EH (cell line): ENCODE measurements at places on chromosomes 7 and 10.

DNA sequence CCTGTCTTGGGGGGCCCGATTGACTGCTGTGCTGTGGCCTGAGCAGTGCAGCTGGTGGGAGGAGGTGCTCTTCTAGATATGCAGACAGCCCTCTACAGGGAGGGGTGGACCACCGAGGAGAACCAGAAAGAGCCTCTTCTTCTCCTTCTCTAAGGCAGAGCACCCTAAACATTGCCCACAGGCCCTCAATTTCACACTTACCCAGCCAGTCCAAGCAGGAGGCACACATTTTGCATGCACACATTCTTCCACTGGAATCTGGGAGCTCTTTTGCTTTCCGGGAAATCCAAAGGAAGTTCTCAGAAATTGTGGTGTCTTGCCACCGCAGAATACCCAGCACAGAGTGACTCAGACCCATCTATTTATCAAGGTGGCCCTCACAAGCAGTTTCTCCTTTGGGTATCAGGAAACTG, 45.8 kb downstream of the EEPD1 start:
- peak; percentile 58 for DNase-seq

GRCh38 chr10:8076933-8077332, 22.4 kb downstream of the GATA3 start:
- DNase-seq: no peak

- DNase-seq: no peak
These were observed 16.5 kb downstream of the CDC123 start for GRCh38 chr10:12212454-12212853.

- peak; percentile 59 for DNase-seq
These were observed 83.9 kb downstream of the PIP4K2A start for GRCh38 chr10:22630234-22631174.

- DNase-seq: peak; percentile 11
These were observed 47.3 kb upstream of the PIK3AP1 start for GRCh38 chr10:96767611-96768010.

DNA sequence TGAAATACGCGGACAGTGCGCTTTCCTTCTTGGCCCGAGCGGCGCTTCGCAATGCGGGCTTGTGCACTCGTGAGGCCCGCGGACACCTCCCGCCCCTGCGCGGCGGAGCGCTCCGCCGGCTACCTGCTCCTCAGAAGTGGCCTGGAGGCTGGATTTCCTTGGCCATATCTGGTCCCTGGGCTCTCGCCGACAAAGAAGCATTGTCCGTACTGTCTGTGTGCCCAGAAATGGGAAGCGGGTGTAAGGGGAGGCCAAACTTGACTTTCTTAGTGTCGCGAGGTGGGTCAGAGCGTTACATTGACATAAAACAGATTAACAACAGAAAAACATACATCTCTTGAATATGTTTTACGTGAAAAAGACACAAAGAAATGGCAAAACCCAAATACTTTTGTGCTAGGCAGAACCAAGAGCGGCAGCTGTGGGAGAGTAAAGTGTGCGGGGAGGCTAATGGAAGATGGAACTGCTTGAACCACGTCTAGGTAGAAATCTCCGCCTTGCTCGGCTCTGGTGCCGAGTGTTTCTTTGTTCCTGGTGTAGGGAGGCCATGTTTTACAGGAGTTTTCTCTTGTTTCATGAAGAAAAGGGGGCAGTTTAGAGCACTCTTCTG, 1.4 kb downstream of the LANCL2 start:
- peak; percentile 14 for DNase-seq

DNA sequence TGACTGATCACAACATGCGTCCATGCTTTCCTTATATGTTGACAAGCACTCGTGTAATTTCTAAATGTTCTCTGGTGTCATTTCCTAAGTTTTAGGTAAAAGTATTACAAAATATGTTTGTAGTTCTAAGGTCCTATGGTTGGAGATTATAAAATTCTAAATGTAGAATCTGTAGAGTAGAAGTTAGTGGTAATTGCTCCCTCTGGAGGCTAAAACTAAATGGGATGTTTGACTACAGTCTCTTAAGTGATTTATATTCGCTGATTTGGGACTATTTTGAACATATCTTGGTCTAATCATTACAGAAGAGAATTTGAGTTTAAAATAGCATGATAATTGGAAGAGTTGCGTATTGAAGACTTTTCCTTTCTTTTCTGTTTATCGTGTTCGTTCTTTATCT, 74.1 kb downstream of the ZMYND11 start:
- DNase-seq: peak; percentile 34

DNA sequence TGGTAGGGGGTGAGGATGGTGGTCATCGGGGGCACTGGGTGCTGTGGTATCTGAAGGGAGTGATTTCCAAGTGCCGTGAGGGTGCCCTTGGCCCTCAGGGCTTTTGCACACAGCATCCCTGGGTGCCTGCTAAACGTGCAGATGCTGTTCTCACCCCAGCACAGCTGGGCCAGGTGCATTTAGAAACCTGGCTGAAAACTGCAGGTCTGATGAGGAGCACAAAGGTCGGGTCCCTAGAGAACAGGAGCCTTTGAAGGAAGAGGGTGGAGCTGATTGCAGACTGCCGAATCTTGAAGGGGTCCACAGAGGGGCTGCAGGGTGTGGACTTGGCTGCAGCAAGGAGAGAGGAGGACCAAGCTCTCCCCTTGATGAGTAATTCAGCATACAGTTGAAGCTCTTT, 32.0 kb downstream of the ZMIZ1 start:
- DNase-seq: no peak

DNA sequence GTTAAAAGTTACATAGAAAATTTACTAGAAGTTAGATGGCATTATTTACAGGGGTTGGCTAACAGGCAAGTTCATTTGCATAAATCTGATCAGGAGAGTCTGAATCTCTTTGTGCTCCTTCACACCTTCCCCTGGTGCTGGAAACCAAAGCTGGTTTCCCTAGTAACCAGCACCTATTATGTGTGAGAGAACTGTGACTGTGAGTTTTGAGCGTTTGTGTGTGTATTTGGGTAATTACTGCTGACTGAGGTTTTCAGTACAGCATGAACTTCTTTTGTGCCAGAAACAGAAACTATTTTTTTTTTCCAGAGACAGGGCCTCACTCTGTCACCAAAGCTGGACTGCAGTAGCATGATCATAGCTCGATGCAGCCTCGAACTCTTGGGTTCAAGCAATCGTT, 10.3 kb upstream of the IFIT1B start:
- no peak for DNase-seq

DNA sequence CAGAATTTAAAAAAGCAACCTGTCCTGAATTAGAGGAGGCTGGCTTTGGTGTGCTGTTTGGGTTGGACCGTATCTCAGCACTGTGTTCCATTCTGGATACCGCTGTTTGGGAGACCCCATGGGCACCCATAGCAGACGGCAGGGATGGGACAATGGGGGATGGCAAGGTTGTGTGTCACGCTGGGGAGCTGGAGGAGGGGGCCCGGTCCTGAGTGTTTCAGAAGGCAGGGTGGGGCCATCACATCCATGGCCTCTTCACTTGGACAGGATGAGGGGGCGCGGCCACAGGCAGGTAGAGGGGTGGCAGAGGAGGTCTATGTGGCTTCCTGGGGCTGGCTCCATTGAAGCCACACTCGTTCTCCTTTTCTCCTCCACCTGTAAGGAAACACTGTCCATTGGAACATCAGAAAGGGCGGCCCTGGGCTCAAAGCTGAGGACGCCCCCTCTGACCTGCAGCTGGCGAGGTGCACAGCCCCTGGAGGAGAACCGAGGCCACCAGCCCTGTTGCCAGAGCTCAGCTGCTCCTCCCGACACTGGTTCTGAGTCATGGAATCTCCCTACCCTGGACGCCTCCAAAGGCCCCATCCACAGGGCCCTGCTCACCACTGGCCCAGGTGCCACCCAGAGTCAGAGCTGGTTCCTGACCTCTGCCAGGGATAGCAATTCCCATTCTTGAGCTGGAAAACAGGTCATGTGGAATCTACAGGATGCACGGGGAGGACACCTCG, 587.3 kb downstream of the DNAJB6 start:
- DNase-seq: no peak

DNA sequence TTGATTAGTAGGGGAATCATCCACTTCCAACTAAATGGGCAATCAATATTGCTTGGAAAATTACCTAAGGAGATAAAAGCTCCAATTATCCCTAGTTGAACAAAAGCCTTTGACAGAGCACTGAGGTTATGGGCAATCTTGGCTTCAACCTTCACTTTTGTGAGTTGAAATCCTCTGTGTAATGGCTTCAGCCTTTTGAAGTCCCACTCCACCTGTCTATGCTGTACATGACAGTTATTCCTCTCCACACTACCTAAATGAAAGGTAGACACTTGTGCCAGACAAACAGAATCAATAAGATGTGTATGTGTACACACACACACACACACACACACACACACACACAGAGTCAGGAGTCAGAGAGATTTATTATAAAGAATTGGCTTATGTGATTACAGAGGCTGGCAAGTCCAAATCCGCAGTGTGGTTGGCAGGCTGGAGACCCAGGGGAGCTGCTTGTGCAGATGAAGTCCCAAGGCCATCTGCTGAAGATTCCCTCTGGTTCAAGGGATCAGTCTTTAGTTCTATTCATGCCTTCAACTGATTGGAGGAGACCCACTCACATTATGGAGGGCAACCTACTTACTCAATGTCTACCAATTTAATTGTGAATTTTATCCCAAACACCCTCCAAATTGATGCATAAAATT, 164.8 kb upstream of the CDC14C start:
- DNase-seq: no peak

DNA sequence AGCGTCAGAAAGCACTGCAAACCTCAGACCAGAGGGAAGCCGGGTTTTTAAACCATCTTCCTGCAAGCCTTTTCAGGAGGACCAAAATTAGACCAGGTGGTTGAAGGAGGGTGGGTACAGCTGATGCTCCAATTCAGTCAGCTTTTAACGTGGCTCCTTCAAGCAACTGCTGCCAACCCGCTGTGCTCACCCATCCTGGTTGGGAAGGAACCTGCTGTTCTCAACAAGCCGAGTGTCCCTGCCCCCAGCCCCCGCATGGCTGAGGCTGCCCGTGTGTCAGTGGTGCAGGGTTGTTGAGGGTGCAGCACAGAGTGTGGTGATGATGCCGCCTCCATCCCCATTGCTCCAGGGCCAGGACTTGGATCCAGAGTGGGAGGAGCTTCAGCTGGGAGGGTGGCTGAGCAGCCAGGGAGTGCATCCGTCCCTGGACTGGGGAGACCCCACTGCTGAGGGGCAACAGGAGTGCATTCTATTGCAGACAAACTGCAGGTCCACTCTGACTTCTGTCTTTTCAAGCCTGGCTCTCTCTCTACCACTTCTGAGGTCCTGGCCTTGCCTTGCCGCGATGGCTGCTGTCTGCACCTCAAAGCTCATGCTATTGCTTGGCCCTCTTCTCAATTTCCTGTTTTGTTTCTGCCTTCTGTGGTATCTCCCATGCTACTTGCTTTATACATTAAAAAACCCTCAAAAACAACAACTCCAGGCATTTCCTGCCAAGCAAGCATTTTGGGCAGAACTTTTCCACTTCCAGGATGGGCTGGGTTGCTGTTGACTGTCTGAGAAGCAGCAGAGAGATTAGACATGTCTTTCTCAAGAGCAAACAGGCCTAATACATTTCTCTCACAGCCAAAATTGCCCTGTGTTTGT, 134.7 kb downstream of the DNAJB6 start:
- no peak for DNase-seq

- peak; percentile 78 for DNase-seq
These were observed 83.4 kb upstream of the SMNDC1 start for GRCh38 chr10:110387983-110388686.

DNA sequence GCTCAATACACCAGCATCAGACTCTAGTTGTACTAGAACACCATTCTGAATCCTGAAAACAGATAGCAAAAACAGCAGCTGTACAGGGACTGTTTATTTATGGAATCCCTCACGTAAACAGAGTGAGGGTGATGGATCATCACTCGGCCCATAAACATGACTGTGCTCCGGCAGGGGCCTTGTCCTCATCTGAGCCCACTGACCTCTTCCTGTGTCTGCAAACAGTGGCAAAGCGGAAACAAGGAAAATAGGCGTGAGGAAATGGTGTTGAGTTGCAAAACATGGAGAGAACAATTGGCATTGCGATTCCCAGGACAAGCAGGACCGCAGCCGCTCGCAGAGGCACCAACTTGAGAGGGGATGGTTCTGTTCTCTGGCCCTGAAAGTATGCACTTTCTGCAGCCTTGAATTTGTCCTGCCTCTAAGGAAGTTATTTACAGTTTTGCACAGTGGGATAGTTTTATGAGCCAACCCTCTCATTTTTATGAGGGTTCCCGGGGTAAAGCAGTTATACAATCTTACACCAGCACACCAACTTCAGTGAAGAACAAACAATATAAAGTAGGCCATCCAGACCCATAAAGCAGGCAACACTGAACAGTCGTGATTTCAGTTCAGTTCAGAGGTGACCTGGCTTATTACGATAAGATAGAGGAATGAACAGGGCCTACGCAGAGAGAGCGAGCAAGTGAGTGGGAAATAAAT, 248.0 kb upstream of the FZD8 start:
- DNase-seq: peak; percentile 55

DNA sequence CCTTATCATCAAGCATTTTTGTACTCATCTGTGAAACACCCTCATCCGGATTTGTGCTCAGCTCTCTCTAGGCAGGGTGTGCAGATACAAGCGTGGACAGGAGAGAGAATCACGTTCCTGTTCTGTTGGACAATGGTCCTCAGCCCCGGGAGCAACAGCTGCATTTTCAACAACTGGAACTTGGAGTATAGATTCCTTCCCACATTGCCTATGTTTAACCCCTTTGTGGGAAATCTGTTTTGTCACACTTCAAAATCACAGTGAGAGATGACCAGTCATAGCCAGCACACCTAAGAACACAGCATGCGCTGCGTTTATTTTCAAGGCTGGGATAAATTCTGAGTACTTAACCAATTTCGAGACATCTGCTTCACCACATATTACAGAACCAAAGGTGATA, 32.5 kb downstream of the MAP3K8 start:
- DNase-seq: no peak

- no peak for DNase-seq
These were observed 391.6 kb downstream of the INHBA start for GRCh38 chr7:41311301-41311700.

- DNase-seq: peak; percentile 85
These were observed 28.6 kb downstream of the JAZF1 start for GRCh38 chr7:28151965-28152364.

GRCh38 chr7:138584696-138585095, 116.5 kb downstream of the SVOPL start:
- peak; percentile 13 for DNase-seq

GRCh38 chr7:4610768-4611467, 71.2 kb upstream of the FOXK1 start:
- DNase-seq: peak; percentile 71

GRCh38 chr10:16020836-16021235, 160.5 kb upstream of the MINDY3 start:
- DNase-seq: no peak

DNA sequence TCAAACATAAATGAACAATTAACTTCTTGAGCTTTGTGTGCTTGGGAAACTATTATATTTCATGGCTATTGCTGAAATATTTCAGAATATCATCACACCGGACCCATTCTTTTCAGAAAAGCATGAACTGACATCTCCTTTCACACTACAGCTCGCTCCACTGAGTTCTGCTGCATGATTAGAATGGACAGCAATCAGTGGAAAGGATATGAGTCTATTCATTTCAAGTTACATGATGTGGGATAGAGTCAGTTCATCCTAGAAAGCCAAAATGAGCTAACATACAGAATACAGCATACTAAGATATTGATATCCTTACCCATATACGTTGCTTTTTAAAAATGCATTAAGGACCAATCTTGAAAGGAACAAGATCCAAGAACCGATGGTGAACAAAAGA, 1.1 kb upstream of the FAM53B start:
- DNase-seq: no peak
